ENCODE measurements at places on chromosomes 4 and X.

DNA sequence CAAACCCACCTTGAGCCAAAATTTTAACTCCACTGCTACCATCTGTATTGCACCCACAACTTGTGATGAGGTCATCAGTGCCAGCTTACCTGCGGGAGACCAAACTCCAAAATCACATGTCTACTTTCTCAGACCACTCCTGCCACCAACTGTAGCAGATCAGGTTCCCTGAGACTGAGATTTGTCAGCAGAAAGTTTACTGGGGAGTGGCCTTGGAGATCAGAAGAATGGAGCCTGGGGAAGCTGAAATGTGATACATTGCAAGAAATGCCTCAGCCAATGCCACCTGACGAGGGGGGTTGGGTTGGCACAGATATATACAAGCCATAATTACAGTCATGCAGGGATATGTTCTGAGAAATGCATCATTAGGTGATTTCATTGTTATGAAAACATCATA, 19.1 kb downstream of the HAUS3 start:
- DNase-seq = no peak

- DNase-seq = no peak
Measured at GRCh38 chrX:1492421-1493012, 39.8 kb upstream of the ASMTL start.

DNA sequence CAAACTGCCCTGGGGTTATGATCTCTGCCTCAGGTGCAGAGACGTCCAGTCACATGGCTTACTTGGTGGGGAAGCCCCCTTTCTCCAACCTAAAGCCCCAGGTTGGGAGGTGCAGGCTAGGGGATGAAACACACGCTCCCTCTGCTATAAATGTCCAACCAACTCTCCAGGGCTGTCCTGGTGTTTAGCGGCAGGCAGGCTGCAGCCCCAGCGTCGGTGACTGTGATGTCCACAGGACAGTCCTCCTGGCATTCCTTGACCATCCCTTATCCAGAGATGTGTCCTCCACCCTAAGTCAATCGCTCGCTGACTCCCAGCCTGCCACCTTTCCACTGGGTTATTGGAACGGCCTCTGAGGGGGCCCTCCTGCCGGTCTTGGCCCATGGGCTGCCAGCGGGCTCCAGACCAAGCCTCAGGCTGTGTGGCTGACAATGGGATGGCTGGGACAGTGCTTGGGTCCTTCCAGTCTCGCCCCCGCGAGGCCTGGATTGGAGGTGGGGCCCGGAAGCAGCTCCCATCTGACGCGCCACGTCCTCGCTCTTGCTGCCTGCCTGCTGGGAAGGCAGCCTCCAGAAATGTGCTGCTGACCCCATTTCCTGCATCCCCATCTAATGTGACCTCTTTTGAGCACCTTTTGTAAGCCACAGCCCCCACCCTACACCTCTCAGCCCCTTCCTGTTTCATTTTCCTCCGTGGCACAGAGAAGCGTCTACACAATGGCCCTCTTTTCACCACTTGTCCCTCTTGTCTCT, 60.8 kb upstream of the ADRA2C start:
- DNase-seq = no peak

GRCh38 chr4:172011196-172011595, 198.0 kb downstream of the GALNTL6 start:
- no peak for DNase-seq

GRCh38 chrX:2342874-2343273, 157.9 kb downstream of the DHRSX start:
- DNase-seq = no peak

- DNase-seq = no peak
Measured at GRCh38 chr4:113026556-113026955, 22.9 kb upstream of the ANK2 start.

DNA sequence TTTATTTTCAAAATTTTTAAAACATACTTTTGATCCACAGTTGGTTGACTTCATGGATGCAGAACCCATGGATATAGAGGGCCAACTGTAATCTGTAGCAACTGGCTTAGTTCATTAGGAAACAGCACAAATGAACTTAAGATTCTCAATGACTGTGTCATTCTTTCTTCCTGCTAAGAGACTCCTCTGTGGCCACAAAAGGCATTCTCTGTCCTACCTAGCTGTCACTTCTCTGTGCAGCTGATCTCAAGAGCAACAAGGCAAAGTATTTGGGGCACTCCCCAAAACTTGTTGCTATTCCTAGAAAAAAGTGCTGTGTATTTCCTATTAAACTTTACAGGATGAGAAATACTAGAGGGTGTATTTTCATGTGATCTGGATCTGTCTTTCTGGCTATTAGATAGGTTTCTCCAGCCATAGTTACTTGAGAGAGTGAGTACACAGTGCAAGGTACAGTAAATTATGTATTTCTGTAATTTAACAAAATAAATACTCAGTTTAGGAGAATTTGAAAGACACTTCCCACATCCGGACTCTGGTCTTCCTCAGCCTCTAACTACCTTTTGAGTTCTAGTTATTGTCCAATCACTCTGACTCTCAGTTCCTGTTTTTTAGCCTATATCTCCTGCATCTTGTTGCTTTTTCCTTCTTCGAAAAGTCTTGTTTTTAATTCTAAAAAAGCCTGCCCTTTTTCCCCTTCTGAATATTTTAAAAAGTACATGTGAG, 21.8 kb downstream of the TLR2 start:
- DNase-seq = no peak

DNA sequence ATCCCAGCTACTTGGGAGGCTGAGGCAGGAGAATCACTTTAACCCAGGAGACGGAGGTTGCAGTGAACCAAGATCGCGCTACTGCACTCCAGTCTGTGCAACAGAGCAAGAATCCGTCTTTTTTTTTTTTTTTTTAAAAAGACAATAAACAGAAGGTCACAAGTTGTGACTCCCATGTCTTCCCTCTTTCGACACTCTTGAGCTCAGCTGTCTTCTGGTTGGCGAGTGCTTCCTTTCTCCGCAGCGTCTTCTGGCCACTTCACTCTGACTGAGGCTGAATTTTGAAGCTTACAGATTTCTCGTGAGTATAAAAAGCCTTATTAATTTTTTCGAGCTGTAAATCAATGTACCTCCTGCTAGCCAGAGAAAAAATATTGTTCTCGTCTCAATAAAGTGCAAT, 124.9 kb downstream of the STOX2 start:
- DNase-seq = no peak

GRCh38 chr4:98688411-98689290, 30.2 kb upstream of the TSPAN5 start:
- DNase-seq = no peak

DNA sequence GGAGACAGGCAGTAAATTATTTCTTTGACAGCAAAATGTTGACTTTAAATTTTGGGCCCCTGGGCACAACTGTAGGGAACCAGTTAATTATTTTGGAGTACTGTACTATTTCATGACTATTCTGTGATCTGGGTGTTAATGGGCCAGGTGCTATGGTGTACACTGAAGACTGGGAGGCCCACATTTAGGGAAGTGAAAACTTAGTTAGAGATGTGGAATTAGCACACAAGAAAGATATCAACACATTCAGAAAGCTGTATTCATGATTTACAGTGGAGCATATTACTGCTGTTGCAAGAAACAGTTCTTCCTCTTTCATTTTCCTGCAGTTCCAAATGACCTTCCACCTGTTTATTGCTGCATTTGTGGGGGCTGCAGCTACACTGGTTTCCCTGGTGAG, 12.4 kb downstream of the PLP1 start:
- DNase-seq = no peak

DNA sequence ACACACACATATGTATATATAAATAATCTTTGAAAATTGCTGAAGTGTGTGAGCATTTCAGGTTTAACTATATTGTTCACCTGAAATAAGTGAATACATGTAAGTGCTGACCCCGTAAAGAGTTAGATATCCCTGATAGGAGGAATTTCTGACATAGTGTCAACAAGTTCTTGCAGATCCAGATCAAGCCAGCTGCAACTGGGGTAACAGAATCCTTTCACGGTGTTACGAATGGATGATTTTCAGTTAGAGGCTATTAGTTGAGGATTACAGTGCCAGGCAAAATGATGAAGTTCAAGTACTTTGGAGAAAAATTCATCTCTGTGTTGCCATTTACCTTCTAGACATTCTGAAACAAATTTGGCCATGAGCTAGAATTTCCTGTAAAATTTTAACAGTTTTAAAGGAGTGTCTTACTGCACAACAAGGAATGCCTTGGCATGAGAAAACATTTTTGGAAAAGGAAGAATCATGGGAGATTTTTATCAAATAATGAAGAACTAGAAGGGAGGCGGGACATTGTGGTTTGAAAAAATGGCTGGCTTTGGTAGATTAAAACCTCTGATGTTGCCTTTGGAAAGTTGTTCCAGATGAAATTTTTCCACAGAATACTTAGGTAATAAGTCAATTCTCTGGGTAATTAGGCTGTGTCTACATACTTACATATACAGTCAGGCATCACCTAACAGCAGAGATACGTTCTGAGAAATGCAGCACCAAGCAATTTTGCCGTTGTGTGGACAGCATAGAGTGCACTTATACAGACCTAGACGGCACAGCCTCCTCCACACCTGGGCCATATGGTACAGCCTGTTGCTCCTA, 84.4 kb upstream of the FAT1 start:
- DNase-seq = no peak

DNA sequence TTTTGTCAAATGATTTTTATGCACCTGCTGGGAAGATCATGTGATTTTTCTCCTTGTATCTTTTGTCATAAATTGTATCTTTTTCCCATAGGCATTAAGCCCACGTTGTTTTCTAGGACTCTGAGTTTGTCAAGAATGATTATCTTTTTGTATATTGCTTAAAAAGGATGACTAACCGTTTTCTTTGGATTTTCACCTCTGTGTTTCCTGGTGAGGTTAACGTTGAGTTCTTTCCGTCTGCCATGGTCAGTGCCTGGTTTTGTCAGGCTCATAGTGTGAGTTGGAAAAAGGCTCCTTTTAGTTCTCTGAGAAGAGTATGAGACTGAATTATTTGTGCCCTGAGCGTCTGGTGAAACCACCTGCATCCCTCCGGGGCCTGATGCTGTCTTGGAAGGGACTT, 21.9 kb downstream of the PCGF3 start:
- DNase-seq = no peak

DNA sequence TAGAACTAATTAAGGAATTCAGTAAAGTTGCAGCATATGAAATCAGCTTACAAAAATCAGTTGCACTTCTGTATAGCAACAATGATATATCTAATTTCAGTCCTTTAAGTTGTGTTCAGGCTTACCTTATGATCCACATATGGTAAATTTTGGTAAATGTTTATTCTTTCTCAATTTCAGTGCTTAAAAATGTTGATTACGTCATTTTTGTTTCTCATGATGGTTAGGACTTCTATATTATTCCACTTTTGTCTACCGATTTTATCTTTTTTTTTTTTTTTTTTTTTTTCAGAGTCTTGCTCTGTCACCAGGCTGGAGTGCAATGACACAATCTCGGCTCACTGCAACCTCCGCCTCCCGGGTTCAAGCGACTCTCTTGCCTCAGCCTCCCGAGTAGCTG, 40.7 kb upstream of the SLC6A14 start:
- DNase-seq = no peak

GRCh38 chr4:101345271-101345595, 2.1 kb downstream of the PPP3CA start:
- no peak for DNase-seq

DNA sequence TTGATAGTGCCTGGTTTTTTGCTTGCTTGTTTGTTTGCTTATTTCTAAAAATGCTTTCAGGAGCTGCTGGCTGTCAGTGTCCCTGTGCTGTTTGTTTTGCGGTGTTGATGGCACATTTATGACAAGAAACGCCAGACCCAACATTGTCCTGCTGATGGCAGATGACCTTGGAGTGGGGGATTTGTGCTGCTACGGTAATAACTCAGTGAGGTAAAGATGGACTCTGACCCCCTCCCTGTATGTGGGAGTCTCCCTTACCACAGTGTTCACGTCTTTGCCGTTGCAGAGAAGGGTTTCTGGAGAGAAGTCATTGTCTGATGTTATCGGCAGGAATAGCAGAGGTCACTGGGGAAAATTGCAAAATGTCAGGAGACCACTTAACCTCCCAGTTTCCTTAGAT, at the start of gene ARSH:
TSS of gene ARSH (plus strand) at position 52 of the 400 bp plus-strand sequence. CDS start at position 119, 67 bp downstream.
- DNase-seq = no peak

DNA sequence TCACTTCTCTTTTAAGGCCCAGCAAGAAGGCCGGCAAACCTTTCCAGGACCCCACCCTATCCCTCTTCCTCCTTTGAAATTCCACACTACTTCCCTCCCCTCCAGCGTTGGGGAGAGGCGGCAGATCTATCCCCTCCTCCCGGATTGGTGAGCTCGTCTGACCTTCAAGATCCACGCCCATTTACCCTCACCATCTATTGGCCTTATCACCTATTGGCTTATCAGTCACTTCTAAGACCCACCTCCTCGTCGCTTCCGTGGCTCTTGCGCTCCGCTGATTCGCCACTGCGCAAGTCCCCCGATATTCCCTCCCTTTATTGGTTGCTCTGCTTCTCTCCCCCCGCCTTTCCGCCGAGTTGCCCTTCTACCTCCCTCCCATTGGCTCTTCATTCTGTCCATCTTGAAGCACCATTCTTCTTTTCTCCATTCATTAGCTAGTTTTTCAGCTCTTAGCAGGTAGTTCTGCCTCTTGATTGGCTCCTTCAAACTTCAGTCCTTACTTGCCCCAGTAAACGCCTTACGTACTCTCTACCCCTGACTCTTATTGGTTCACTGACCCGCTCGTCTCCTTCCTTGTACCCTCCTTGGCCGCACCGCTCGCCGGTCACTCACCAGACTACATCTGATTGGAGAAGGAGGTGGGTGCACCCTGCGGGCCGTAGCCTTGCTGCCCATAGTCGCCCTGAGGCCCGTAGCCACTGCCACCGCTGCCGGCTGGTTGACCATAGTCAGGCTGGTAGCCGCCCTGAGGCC, 4.8 kb upstream of the PRICKLE3 start:
- DNase-seq = peak; percentile 96

- no peak for DNase-seq
Measured at GRCh38 chr4:48483006-48483776, at the start of gene SLC10A4. Gene SLC10A4 (plus strand): TSS chr4:48483343. CDS start chr4:48483562, 219 bp downstream.

DNA sequence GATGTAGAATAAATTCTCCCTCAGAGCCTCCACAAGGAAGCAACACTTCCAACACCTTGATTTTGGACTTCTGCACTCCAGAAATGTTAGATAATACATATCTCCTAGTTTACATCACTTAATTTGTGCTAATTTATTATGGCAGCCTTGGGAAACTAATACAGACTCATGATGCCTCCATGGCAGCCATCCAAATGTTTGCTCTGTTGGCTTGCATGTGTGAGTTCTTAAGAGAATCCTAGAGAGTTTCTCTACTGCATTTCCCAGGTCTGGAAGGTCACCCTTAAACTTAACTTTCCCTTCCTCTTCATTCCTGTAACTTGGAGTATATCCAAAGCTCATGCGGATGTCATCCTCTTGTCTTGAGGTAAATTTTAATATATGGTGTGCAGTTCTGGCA, 956.1 kb downstream of the ADGRL3 start:
- DNase-seq = no peak
